Activated naive CD4-positive, alpha-beta T cell treated with anti-CD3 and anti-CD28 coated beads for 36 hours (primary cell): ENCODE measurements at places on chromosomes 1 and 21.

DNA sequence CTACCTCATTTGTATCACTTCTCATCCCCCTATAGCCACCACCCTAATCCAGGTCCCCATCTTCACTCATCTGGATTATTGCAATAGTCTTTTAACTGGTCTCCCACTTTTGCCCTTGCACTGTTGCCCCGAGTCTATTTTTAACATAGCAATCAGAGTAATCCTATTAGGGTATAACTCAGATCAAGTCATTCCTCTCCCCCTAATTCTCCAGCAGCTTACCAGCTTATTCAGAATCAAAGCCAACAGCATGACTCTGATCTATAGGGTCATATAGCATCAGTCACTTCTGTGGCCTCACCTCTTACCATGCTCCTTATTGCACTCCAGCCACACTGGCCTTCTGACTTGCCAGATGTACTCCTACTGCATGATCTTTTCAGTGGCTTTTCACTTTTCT, 140.7 kb downstream of the PAPPA2 start:
- no peak for DNase-seq

- DNase-seq: peak; percentile 39
Observed at GRCh38 chr1:156414461-156415064, 45.6 kb downstream of the RHBG start.

DNA sequence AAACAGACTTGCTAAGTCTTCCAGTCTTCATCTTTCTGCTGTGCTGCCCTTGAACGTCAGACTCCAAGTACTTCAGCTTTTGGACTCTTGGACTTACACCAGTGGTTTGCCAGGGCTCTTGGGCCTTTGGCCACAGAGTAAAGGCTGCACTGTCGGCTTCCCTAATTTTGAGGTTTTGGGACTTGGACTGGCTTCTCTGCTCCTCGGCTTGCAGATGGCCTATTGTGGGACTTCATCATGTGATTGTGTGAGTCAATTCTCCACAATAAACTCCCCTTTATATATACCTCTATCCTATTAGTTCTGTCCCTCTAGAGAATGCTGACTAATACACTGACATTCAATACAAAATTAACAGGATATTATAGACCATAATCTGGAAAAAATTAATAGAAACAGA, 628.1 kb downstream of the PLPP3 start:
- DNase-seq: no peak

GRCh38 chr1:226728448-226728847, 10.6 kb downstream of the ITPKB start:
- DNase-seq: no peak

- DNase-seq: no peak
Observed at GRCh38 chr1:201360901-201361651, 16.4 kb downstream of the TNNT2 start.
